ENCODE measurements at places on chromosomes 11 and 22.

DNA sequence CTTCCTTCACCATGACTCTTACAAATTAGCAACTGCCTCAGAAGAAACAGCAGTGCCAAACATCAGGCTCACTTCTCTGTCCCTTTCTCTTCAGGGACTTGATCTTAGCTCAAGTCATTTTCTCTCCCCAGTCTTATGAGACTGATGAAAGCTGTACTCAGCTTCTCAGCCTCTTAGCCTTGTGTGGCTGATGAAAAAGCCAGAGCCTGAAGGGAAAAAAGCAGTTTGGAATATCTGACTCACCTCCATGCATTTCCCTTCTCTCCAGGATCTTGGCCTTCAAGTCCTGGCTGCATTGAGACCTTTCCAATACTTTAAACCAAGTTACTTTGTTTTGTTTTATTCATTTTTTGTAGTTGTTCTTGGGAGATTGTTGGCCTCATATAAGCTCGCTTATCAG is 195.9 kb downstream of the SPON1 start:
- no peak for DNase-seq

GRCh38 chr11:11444027-11444803 is 91.2 kb upstream of the CSNK2A3 start:
- no peak for DNase-seq

- no peak for DNase-seq
Measured at GRCh38 chr11:9962722-9963121, 298.8 kb downstream of the SWAP70 start.

DNA sequence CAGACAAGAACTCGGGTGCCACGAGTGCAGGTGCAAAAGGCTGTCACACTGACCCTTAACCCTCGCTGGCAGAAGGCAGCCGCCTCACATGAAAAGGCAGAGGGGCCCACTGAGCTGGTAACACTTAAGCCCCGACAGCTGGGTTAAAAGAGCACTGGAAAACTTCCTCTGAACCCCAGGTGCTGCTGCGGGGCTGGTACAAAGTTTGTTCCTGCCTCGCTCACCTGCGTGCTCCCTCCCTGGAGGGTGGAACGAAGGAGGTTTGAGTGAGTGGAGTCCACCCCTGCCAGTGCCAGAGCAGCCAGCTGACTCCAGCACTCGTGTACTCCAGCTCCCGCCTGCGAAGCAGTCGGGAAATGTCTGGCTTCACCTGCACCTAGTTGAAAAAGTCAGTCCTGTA is 12.6 kb downstream of the SULT4A1 start:
- DNase-seq: no peak
